ENCODE measurements at places on chromosomes 5 and 9.
A peak's percentile ranks its signal among the peaks of the same experiment; 100 is the strongest.

GRCh38 chr5:158845941-158846340 lies 253.8 kb downstream of the EBF1 start:
- H3K4me1 ChIP-seq = no peaks in the 10 kb centered on the region
- H3K36me3 ChIP-seq = no peaks in the 10 kb centered on the region
- no peak overlapping the region for H3K27ac ChIP-seq
- no peaks in the 10 kb centered on the region for H3K27me3 ChIP-seq

DNA sequence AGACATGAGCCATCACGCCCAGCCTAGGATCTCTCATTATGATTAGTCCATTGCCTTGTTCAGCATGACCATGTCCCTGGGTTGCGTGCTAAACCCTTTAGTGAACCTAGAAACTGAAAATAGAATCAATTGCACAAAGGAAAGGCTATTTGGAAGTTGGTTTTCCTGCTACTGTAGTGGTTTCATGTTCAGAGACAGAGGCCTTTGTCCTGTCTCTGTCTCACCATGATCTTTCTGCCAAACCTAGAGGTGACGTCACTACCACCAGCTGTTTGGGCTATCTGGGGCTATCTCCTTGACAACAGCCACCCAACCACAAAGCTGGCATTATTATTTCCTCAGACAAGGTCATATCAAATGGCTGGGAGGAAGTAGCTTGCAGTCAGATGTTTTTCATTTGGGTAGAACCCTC lies 4.0 kb upstream of the CDK5RAP2 start:
- H3K27ac ChIP-seq = no peak overlapping the region
- no peak overlapping the region for H3K4me3 ChIP-seq
- DNase-seq = peak; percentile 54

- no peak overlapping the region for H3K27ac ChIP-seq
- no peaks in the 10 kb centered on the region for H3K4me1 ChIP-seq
- no peaks in the 10 kb centered on the region for H3K27me3 ChIP-seq
- DNase-seq = peak; percentile 10
Observed at GRCh38 chr5:122219436-122220166, 90.3 kb downstream of the ZNF474 start.

GRCh38 chr9:69030851-69031645 lies 4.5 kb upstream of the FXN start:
- no peak for DNase-seq
- H3K4me1 ChIP-seq = peaks cover 3% of the 10 kb centered on the region
- H3K4me3 ChIP-seq = no peak overlapping the region
- no peaks in the 10 kb centered on the region for H3K36me3 ChIP-seq
- H3K27ac ChIP-seq = no peak overlapping the region

- no peaks in the 10 kb centered on the region for H3K27me3 ChIP-seq
- H3K4me3 ChIP-seq = no peak overlapping the region
- DNase-seq = no peak
- H3K27ac ChIP-seq = no peak overlapping the region
Observed at GRCh38 chr9:129071526-129072126, 9.3 kb upstream of the DOLPP1 start.

GRCh38 chr9:38651400-38652042 lies 31.1 kb upstream of the ANKRD18A start:
- DNase-seq = no peak
- H3K36me3 ChIP-seq = no peaks in the 10 kb centered on the region
- peaks cover 14% of the 10 kb centered on the region for H3K27me3 ChIP-seq
- no peak overlapping the region for H3K27ac ChIP-seq
- H3K4me1 ChIP-seq = no peaks in the 10 kb centered on the region

DNA sequence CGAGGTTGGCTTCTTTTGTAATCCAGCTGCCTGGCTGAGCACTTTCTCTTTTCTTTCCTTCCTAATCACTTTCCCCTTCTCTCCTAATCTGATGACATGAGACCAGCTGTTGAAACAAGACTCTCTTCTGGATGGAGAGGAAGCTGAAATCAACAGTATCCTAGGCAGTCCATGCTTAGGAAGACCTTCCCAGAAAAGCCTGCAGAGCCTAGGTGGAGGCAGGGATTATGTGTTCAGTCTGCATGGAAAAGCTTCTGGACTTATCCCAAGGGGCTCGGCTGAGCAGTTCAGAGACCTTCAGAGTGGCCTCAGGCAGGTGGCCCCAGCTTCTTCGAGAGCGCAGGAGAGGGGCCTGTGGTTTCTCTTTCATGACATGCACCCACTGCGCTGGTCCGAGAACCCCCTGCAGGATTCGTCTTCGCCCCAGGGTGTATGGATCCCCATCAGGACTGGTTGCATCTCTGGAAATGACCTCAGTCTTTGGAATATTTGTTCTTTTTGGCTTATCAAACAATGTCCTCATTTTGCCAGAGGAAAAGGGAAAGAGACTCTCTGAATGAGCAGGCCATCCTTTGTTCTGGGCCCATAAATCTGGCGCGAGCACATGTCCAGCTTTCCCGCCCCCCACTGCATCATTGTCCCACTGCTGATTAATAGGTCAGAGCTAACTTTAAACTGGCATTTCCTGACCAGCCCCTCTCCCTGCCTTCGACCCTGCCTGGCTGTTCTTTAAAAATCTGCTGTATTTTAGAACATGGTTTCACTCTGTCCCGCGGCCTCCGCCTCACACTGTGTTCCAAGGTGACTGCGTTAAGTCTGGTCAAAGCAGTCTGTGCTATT lies 177.9 kb upstream of the KLF4 start:
- no peaks in the 10 kb centered on the region for H3K27me3 ChIP-seq
- H3K36me3 ChIP-seq = no peaks in the 10 kb centered on the region
- no peak overlapping the region for H3K4me3 ChIP-seq
